ENCODE measurements at places on chromosomes 5 and 9.

DNA sequence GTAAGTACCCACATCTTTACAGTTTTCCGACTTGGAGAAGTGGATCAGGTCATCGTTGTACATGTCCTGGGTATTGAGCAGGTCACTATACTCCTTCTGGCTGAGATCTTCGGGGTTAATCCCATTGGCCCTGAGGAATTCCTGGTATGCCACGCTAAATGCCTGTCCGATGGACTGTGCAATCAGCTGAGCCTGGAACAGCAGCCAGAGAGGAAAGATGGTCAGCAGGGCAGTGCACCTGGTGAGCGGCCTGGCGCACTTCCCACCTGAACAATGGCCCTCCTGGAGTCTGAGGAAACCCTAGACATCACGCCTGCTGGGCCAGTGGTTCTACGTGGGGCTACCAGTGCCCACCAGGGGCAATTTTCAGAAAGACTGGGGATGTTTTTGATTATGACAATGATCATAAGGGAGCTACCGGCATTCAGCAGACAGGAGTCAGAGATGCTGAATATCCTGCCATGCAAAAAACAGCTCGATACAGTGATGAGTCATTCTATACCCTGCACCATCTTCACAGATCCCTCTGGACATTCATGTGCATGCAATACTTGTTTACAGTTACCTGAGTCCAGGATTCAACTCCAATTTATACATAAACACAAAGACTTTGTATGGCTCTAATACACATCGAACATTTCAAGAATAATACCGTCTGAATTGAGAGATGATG, 127.2 kb downstream of the ENTREP1 start:
- DNase-seq, result no peak

DNA sequence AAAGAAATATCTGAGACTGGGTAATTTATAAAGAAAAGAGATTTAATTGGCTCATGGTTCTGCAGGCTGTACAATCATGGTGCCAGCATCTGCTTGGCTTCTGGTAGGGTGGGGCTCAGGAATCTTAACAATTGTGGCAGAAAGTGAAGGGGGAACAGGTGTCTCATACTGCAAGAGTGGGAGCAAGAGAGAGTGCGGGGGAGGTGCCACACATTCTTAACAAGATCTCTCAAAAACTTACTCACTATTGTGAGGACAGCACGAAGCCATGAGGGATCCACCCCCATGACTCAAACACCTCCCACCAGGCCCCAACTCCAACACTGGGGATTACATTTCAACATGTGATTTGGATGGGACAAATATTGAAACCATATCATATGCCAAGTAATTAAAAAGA, 70.1 kb upstream of the PANK3 start:
- DNase-seq, result peak; percentile 52

DNA sequence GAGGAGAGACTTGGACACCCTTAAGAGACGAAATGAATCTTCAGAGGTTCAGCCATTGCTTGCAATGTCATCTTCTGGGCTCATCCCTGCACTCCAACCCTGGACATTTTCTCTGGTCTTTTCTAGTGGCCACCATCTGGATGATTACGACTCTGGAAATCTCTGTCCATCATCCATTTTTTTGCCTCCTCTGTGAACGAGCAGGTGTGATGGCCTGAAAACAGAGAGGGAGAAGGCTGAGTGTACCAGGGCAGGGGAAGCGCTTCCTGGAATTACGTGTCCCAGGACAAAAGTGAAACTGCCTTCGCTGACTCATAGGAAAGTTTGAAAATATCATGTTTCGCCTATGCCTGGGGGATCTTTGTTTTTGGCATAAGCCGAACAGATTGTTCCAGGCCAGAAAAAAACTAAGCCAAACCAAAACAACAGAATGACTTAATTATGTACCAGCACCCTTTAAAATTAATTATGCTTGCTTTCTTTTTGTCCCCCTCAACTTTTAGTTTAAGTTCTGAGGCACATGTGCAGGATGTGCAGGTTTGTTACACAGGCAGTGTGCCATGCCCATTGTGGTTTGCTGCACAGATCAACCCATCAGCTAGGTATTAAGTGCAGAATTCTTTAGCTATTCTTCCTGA, 31.9 kb downstream of the ANKRD33B start:
- peak; percentile 88 for DNase-seq

GRCh38 chr9:394347-395052, 179.8 kb downstream of the DOCK8 start:
- DNase-seq, result no peak

GRCh38 chr5:95283761-95284571, 928 bp downstream of the MCTP1 start:
- peak; percentile 16 for DNase-seq

GRCh38 chr5:103364074-103364473, 105.5 kb downstream of the MACIR start:
- DNase-seq, result peak; percentile 9

GRCh38 chr9:108039493-108039892, 549.9 kb upstream of the KLF4 start:
- peak; percentile 42 for DNase-seq

- DNase-seq, result no peak
Observed at GRCh38 chr9:114459464-114459863, 45.8 kb downstream of the WHRN start.

GRCh38 chr9:32376285-32376684, 8.2 kb upstream of the ACO1 start:
- DNase-seq, result no peak

GRCh38 chr5:2579126-2579525, 172.4 kb downstream of the IRX2 start:
- no peak for DNase-seq

DNA sequence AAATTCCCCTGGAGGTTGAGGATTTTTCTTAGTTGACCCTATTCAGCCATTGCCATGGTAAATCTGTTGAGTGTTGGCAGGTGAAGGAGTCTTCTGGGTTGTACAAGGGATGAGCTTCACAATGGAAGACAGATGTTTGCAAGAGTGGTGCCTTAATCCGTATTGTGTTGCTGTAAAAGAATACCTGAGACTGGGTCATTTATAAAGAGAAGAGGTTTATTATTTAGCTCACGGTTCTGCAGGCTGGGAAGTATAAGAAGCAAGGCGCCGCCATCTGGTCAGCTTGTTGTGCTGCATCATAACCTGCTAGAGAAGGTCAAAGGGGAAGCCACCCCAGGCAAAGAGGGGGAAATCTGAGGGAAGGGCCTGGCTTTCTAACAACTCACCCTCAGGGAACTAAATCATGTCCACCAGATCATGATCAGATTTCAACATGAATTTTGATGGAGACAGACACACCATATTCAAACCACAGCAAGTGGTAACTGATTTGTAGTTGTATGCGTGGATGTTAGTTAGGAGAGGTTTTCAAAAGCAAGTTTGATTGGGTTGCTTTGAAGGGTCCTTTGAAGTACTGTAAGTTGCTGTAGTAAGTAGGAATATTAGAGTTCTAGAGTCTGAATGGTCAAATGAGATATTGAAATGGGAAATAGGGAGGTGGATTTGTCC, 2.5 kb downstream of the TNPO1 start:
- DNase-seq, result peak; percentile 65

GRCh38 chr9:127380479-127380878, 16.5 kb upstream of the SLC2A8 start:
- DNase-seq, result peak; percentile 11

DNA sequence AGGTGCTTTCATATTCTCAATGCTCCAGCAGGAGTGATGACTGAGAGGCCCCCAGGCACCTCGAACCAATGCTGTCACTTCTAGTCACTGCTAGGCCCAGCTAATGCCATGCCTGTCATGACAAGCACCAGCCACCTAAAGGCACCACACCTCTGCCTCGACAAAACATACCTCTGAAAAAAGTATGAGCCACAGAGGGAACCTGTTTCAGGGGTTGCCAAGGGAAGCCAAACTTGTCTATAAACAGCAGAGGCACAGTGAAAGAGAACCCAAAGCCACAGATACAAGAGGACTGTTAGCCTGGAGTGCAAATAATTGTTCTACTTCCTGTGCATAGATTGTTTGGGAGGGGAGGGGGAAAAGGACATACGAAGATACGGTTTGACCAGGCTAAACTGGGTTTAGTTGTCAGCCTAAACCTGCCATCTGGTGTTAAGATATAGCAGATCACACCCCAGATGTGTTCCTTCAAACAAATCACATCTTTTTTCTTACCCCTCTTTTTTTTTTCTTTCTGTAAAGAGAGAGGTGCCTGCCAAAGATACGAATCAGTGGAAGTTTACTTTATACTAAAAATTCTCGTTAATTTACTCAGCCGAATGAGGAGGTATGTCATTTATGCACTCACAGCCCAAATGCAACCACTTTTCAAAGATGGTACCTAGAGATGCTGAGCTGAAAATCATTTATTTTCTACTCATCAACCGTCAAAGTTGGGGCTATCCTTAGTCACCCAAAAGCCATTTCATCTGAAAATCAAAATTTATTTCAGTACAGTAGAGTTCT, 45.7 kb downstream of the BNC2 start:
- peak; percentile 66 for DNase-seq

DNA sequence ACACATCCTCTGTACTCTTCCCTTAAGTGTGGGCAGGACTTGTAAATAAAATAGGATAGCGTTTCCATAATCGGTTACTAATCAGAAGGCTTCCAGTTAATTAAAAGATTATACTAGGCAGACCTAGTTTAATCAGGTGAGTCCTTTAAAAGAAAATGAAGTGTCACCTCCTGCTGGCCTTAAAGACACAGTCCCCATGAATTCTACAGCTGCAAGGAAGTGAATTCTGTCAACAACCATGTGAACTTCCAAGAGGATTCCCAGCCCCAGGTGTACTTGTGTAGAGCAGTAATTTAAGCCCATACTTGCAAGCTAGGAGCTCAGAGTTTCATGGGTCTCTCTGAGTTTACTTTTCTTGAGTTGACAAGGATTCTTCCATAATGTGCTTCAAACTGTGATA, 918.3 kb downstream of the DTWD2 start:
- DNase-seq, result no peak
